ENCODE measurements at places on chromosomes 16 and 17.

DNA sequence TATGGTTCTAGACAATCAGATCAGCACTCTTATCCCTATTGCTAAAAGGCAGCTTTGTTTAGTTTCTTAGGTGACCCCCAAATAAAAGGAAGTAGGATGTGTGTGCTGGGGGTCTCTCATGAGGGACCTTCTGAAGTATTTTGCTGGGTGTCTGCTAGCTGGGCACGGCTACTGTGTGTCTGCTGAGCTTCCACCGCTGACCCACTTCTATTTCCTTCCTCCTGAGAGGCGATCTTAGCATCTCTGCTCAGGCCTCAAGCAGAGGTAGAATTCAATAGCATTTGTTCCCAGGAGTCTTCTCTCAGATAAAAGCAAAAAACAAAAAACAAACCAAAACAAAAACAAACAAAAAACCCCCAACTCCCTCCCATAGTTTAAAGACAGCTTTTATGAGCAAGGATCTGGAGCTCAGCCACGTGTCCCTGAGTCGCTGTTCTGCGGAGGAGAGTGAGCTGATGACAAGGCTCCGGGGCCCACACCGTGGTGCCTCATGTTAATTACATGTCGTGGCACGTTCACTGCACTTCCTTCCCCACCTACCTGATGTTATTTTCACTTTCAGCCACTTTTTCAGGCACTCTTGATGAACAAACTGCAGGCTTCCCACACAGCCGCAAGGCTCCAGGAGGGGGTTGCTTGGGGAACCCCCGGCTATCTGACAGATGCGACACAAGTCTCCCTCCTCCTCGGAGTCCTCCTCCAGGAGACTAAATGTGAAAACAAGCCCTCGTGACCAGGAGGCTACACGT lies 83.5 kb downstream of the MARCHF10 start:
- DNase-seq: no peak

DNA sequence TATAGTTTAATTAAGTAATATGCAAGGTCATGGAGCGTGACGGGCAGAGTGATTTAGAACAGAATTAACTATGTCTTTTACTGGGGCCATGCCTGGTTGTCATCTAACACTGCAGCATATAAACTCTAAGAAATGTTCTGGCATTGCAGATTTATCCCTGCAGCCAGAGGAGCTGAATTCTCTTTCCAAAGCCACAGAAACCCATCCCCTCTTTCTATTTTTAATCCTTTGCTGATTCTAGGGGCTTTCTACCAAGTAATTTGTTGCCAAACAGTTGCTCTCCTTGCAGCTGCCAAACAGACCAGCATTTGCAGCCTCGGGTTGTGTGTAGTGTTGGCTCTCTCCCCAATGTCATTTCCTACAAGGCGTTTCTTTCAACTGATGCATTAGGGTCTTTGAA lies 243.2 kb upstream of the MON1B start:
- DNase-seq: no peak

- DNase-seq: no peak
Measured at GRCh38 chr17:45341533-45342158, 24.8 kb upstream of the MAP3K14 start.

DNA sequence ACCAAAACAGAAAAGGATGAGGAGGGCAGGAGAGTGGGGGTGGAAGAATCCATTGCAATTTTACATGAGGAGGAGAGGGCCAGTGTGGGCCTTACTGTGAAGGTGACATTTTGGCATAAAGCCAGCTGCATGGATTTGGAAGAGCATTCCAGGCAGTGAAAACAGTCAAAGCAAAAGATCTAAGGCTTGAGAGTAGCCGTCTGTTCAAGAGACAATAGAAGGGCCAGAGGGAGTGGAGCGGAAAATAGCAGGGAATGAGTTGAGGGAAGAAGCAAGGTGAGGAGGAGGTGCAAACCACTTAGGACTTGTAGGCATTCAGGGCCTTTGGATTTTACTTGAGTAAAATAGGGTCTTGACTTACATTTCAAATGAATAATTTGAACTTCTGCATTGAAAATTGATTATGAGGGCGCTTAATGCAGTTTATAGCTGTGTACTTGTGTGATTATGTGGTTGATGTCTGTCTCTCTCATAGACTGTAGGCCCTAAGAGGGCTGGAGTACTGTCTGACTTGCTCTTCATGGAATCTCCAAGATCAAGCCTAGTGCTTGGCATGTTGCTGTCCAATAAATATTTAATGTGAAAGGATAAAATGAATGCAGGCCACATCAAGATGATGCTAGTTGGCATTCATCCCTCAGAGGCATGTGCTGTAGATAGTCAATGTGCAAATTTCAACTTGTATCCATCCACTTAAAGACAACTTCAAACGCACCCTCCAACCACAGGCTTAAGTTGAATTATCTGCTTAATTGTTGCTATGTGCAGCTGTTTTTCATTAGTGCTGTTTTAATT lies 772.1 kb upstream of the RBFOX1 start:
- no peak for DNase-seq

GRCh38 chr16:27374804-27375425 lies 27.1 kb upstream of the IL21R start:
- DNase-seq: no peak

GRCh38 chr17:32484628-32485027 lies 2.2 kb upstream of the CDK5R1 start:
- no peak for DNase-seq

DNA sequence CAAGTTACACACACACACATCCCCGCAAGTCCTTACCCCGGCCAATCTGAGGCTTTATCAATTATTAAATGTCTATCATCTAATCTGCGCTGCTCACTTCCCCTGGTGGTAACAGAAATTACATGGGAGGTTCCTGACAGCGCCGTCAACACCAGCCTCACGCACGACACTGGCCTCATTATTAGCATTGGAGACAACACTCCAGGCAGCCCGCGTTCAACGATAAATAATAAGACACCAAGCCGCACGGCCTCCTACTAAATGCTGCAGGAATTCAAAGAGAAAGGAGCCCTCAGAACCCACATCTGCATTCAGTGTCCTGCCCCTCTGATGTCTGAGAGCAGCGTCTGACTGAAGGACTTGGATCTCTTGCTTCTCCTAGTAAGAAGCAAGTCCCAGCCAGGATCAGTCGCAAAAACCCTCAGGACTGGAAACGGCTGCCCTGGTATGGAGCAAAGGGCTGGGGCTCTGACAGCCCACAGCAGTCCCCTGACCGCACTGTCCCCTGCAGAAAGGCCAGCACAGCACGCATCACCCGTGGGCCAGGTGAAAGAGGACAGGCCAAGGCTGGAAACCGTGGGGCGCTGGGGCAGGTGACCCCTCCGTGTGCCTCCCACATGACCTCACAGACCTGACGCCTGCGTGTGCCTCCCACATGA lies 7.6 kb upstream of the RPH3AL start:
- DNase-seq: no peak

- DNase-seq: no peak
Measured at GRCh38 chr17:21108651-21109050, 18.1 kb upstream of the DHRS7B start.

DNA sequence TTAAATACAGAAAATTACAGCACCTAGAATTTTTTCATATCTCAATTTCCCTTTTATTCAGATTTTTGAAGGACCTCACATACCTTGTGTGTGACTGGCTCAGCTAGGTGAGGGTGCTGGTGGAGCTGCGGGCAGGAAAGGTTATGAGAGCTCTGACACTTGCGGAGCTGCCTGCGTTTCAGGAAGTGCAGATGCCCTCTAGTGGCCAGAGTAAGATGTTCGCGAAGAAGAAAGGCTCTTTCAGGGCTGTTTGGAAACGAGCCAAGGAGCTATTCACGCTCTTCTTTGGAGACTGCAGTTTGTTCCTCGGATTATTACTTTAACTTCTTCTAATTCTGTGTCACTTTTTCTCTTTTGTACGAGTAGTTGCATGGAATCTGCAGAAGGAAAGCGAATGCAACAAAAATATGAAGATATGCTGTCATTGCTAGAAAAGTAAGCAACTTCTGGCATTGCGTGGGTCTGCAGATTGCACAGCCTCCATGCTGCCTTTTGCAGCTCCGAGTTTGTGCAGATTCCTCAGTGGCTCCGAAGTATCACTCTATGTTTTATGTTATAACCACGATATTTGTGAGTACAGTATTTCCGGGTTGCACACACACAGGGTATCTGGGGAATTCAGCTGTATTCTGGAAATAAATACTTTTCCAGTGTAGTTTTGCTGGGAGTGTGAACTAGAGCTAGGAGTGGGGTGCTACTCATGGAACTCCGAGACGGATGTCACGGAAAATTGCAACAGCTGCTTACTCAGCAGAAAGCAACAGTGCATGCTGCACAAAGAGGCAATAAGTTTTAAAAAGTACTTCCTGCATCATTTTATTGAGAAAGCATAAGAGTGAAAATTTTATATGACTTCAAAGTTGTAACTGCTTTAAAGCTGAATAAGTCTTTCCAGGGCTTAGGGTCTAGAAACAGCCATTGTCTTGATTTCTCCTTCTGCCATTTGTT lies 46.3 kb downstream of the DNAH9 start:
- no peak for DNase-seq

GRCh38 chr16:89036776-89037175 lies 56.9 kb upstream of the ACSF3 start:
- no peak for DNase-seq

GRCh38 chr16:74501484-74502478 lies 80.5 kb upstream of the CLEC18B start:
- no peak for DNase-seq

GRCh38 chr17:59669944-59670343 lies 37.3 kb downstream of the PTRH2 start:
- DNase-seq: no peak

DNA sequence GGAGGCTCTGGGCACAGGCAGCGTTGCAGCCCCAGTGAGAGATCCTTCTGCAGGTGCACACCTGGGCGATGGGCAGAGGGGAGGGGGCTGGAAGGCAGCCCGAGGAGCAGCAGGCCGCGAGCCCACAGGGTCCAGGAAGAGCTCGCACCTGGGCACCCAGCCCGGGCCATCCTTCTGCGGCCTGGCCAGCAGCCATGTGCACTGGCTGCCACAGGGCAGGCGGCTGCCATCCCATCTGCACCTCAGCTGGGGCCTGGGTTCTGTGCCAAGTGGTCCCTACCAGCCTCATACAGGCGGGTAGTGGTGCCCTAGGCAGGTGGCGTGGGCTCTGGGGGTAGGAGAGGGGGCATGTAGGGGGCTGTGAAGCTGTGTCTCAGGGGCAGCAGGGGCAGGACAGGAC lies 197.2 kb downstream of the RBFOX3 start:
- no peak for DNase-seq

All from cortex of kidney (tissue), 1 donor.